LoVo (cell line): ENCODE measurements at places on chromosomes 13 and 19.

DNA sequence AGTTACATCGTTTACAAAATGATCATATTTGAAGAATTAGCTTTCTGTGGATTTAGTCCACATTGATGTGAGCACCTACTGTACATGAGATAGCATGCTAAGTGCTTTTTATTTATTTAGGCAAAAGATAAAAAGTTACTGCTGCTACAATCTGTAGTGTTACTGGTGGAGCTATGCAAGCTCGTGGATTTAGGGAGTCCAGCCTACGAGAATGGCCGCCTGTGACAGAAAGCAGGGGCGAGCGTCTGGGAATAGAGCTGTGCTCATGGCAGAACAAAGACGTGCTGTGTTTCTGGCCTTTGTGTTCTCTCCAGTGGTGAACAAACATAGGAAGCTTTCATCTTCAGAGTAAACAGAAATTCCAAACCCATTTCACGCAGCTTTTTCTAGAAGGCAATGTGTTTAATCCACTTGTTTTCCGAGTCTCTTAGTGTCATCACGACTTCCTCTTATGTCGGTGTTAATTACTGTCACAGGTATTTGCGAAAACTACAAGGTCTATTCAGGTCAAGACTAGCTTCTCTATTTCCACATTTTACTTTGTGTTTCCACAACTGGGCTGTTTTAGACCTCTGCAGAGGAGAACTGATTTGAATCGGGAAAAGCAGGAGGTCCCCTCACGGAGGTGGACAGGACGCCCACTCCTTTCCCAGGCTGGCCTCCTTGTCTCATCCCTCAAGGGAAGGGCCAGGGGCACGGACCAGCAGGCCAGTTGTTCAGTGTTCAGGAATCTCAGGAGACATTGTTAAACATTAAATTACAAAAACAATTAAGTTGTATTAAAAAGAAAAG is 67.3 kb downstream of the ATP11A start:
- no peak for DNase-seq

- peak; percentile 26 for DNase-seq
Observed at GRCh38 chr13:74190999-74191398, 56.8 kb upstream of the KLF12 start.

GRCh38 chr19:30861919-30862318 is 487.3 kb downstream of the TSHZ3 start:
- DNase-seq: no peak

DNA sequence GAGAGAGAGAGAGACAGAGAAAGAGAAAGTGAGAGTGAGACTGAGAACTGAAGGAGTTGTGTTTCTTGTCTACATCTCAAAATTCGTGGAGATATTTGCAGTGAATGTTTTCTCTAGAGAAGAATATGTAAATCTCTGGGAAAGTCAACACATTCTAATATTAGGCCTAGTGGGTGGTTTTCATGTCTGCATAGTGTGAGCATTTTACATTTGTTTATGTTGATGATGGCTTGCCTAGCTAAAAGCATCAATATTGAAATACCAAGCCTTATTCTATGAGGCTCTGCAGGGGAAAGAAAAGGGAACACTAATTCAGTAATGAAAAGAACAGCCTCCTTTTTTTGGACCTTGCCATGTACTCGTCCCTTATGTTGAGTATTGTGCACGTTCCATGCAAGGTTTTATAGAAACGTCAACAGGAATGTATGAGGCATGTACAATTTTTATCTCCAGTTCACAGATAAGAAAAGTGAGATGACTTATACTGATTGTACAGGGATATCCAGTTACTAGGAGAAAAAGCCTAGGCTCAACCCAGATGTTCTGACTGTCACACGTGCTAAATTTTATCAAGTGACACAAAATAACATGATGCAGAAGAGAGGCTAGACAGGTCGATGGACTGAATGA is 1288.9 kb upstream of the SLC10A2 start:
- no peak for DNase-seq

DNA sequence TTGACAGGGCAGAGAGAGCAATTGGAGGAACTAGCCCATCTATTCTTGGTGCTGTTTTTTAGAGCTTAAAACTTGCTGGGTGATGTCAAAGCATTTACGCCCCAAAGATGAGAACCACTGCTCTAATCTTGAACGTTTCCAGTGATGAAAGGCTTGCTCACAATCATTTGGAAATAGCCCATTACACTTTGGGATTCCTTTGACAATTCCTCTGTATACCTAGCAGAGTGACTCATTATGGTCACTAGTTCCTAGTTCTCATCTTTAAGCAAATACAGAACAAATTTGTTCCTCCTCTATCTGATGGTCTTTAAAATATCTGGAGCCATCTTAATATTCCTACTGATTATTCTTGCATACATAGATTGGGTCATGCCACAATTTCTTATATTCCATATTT is 112.3 kb downstream of the GPC6 start:
- no peak for DNase-seq

GRCh38 chr19:14406645-14407401 is 12.3 kb downstream of the DDX39A start:
- DNase-seq: no peak

DNA sequence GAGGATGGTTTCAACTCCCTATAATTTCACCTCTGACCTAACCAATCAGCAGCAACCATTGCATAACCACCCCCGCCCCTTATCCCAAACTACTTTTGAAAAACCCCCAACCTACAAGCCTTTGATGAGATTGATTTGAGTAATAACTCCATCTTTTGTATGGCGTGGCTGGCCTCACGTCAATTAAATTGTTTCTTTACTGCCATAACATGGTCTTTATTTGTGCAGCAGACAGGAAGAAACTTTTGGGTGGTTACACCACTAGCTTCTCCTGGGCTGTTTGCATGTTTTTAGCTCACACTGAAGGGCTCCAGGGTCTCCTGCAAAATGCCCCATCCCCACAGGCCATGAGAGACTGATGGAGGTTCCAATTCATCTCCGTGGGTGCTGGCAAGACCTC is 34.0 kb upstream of the PEG3 start:
- DNase-seq: no peak

DNA sequence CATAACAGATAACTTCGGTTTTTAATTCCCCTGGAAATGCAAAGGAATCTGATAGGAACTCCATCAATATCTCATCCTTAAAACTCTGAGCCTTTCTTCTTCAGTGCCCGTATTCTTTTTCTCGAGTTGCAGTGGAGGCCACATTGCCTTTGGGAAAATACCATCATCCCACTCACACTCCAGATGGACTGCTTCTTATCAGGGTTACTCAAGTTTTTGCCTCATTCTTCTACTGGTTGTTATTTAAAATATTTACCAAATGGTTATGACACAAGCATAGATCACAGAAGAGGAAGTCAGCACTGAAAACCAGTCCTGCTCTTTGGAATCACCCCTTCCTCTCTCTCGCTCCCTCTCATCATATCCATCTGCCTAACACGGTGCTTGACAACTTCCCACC is 1020.5 kb upstream of the SLC10A2 start:
- no peak for DNase-seq
